Activated CD8-positive, alpha-beta memory T cell treated with anti-CD3 and anti-CD28 coated beads, Interleukin-2, amount 10 ng/mL, durations not matched to agents 7 days and 5 days (primary cell): ENCODE measurements at places on chromosomes 16 and 17. TPM values are rescaled to one million over a fixed set of nuclear protein-coding genes. Genes with fewer than 3 reads are reported as not detected.
A peak's percentile ranks its signal among the peaks of the same experiment; 100 is the strongest.

IGF2BP1 gene
- total RNA-seq, result not detected

SRCAP gene
- 86.3 TPM for total RNA-seq

GDPD1 gene
- total RNA-seq, result 2.9 TPM

GNG13 gene
- not detected for total RNA-seq

EIF3CL gene
- total RNA-seq, result 58.1 TPM

GRCh38 chr16:48822431-48822830, 212.5 kb upstream of the N4BP1 start:
- no peak for DNase-seq

DNA sequence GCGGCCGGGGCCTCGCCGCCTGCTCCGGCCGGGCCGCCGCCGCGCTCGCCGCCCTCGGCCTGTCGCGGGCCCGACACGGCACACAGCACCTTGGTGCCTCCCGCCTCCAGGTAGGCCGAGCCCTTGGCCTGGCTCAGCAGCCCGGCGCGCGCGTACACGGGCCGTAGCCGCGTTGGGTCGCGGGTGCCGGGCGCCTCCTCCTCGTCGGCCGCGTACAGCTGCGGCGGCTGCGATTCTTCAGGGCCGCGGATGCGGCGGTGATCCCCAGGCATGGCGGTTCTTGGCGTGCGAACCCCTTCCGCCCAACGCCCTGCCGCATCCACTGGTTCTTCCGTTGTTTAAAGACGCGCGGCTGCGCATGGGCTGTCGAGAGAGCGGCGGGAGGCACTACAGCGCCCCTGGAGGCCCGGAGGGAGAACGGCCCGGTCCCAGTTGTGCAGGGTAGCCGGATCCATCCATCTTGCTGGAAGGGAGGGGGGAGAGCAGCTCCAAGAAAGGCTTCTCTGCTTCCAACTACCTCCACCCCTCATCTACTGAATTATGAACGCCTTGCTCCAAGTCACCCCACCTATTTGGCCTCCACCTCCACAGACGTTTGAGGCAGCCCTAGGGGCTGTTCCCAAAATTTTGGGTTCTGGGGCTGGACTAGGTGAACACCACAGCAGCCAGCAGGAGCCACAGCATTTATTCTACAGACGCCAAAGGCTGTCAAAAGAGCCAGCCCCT, at the start of gene EXOSC6:
Gene EXOSC6 (minus strand): TSS at position 312 of the 726 bp plus-strand sequence. CDS start 40 bp downstream, at position 272.
- DNase-seq, result peak; percentile 95

DNA sequence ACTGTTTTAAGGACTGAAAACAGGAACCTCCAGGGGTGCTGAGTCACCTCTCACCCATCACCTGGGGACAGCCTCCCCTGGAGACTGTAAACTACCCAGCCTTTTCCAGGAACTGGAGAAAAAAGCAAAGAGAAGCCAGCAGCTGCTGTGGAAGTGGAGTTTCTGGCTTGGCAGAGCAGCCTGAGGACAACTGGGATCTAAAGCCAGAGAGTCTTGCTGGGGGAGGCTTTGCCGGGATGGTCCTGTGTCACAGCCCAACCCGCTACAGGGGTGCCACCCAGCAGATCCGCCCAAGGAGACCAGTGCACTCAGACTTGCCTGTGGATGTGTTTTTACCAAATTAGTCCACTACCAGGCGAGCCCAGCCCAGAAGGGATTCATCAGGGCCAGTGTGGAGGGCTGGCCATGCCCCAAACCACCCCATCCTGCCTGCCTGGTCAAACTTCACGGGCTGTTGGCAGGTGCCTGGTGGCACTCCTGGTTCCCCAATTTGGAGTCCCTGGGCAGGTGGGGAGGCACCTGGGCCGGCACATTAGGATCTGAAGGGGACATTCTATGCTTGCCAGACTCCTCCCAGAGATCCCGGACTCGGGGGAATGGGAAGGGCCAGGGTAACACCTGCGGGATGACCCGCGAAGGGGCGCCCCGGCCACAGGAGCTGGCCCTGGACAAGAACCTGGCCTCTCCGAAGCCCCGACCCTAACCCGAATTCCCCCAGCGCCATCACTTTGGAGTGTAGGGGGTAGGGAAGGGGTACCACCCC, 771 bp downstream of the MSRB1 start:
- DNase-seq, result no peak

GRCh38 chr16:57563761-57564160, 21.3 kb downstream of the ADGRG5 start:
- DNase-seq, result no peak
